ENCODE measurements at places on chromosomes 2 and 18.

- DNase-seq, result no peak
Observed at GRCh38 chr2:212959471-212960117, 191.8 kb downstream of the IKZF2 start.

DNA sequence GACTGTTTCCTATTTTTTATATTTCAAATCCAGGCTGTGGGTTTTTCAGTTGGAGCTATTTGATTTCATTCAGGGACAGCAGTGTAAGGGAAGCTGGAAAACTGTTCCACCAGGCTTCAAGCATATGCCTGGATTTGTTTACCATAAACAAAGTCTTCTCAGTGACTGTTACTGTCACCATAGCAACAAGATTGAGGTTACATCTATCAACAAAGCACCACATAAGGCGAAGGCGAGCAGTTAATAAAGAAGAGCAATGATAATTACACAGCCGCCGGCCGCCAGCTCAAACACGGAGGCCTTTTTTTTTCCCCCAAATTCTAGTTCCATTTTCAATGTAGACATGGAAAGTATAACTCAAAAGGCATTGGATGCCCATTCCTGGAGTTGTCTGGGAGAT lies 553.7 kb upstream of the SYT4 start:
- no peak for DNase-seq

DNA sequence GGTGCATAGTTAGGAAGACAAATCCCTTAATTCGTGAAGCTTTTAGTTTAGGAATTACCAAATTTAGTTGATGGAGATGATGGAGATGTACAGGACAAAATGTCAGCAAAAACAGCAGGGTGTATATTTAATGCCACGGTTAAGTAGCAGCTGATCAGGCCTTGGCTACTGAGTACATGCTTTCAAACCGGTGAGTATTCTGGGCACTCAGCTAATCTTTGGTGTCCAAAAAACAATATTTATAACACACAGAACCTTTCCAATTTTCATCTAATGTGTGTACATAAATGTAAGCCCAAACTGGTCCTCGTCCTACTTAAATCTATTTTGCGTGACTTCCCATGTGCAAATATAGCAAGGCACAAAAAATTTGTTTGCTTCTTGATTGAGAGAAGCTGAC lies 703.4 kb upstream of the LINC00305 start:
- DNase-seq, result no peak

GRCh38 chr2:189408294-189408693 lies 33.0 kb upstream of the WDR75 start:
- no peak for DNase-seq

DNA sequence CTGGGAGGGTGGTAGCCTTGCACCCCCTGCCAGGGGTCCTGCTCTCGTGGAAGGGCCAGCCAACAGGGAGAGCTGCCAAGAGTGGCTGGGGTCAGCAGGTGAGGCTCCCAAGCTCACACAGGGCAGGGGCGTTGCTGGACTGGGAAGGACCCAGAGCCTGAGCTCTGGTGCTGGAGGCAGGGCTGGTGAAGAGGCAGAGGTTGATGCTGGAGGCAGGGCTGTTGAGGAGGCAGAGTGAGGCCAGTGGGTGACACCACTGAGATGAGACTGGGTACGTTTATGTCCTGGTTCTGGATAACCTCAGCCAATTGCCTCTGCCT lies 7.0 kb downstream of the ADRA2B start:
- no peak for DNase-seq

DNA sequence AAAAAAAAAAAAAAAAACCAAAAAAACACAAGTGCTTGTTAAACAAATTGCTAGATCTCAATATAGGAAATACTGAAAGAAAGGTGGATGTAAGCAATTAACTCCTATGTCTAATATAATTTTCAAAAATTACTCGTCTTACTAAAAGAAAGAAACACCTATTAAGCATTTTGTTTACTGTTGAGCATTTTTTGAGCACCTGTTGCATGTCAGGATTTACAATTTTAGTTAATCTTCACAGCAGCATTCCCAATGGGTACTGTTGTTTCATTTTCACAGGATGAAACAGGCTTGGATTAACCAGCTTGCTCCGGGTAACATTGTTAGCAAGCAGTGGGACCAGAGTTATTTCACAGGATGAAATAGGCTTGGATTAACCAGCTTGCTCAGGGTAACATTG lies 4.8 kb downstream of the ZNF638 start:
- DNase-seq, result no peak

DNA sequence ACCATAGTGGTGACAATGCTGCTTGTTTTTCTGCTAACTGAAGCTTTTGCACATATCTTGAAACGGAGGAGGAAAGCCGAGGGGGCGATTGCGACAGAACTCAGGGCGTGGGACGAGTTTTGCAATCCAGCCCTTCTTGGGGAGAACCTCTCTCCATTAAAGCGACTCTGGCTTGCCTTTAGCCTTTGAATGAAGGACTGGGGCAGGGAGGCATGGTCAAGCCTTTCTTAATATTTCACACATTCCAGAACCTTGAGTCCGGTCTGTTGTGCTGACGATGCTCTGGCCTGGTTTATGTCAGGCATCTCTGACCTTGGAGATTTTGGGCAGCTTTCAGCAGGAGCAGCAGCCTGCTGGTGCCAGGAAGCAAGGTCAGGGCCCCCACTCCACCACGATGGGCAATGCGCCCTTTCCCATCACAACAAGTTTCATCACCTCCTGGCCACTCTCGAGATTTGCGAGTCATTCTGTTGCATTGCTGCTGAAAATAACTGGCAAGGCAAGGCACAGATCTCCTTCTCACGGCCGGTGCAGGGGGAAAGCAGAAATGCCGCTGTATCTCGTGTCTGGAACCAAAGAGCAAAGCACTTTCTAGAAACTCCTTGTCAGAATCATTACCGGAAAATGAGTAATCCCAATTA lies 10.8 kb downstream of the EMILIN2 start:
- DNase-seq, result no peak
